Right hindlimb (tissue), 1 donor: ENCODE measurements at places on chromosomes 11 and 22.

GRCh38 chr11:119081682-119082260, 2.9 kb upstream of the HMBS start:
- no peak for DNase-seq

GRCh38 chr11:69160296-69161116, 4.8 kb downstream of the SMIM38 start:
- no peak for DNase-seq

GRCh38 chr11:1759151-1759850, 4.4 kb downstream of the CTSD start:
- DNase-seq, result no peak

- DNase-seq, result no peak
These were observed 8.4 kb downstream of the APOL4 start for GRCh38 chr22:36193171-36193570.

DNA sequence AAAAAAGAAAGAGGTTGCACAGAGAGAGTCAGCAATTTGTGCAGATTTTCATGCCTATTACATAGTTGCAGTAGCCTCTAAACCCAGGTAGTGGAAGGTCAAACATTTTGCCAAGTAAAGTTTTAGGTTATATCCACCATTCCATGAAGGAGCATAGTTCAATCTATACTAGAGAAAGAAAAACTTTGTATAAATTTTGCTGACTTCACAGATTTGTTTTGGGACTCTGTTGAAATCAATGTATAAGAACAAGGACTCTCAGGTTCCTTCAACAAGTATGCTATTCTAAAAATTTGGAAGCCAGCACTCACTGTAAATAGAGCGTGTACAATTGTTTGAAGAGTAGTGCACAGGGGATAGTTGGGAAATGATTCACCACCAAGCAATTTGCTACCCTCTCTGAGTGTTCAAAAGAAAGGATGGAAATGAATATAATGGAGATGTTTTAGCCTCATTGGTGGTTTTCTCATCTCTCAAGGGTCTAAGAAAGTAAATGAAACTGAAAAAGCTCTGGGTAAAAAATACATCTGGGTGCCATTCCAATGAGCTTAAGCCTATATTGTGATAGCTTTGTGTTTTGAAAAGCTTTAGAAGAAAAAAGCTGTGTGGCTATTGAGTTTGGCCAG, 508.4 kb upstream of the LUZP2 start:
- DNase-seq, result no peak

DNA sequence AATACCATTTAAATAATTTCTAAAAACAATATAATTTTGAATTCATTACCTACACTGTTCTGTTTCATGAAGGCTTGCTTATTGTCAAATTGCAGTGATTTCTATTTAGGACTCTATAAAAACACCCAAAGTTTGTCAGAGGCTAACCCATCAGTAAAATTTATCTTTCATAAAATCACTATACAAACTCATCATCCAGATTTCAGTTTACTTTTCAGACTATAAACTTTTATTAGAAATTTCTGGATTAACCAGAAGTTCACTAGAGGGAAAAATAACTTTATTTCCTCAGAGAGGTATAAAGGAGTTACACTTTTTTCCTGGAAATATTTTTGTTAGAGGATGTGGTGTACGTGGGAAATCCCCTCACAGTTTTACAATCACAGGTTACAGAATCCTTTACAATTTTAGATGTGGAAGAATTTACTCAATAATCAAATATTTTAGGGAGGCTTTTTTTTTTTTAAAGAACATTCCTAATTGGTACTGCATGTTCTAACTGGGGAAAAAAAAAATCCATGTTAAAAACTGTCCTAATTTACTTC, 176.7 kb downstream of the SWAP70 start:
- no peak for DNase-seq

DNA sequence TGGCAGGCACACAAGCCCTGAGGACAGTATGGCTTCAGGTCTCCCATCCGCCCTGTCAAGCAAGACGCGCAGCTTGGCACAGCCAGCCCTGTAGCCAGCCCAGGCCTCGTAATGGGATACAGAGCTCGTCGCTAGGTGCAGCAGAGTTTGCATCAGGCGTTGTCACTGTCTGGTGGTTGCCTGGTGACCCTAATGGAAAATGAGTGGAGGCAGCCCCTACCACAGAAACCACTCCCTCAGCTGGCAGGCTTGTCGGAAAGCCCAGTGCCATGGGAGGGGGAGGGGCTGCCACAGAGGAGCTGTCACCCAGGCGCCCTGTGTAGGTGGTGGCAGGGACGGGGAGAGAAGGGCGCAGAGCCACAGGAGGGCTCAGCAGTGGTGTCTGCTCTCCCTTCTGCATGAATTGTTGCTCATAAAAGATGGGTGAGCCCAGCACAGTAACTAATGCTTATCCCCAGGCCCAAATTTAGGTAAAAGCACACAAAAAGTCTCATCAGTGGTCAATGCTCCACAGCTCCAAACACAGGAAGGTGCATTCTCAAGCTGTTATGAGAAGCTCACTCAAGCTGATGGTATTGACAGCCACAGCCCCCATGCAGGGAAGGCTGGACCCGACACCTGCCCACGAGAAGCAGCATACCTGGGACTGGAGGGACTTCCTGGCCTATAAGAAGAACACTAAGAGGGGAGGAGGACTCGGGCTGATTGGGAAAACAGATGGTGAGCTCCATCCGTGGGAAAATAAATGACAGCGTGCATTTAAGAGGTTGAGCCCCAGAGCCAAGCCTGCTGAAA, 164.6 kb downstream of the ETS1 start:
- peak; percentile 74 for DNase-seq

- DNase-seq, result no peak
These were observed 936.7 kb downstream of the BRD1 start for GRCh38 chr22:48890693-48891554.

- DNase-seq, result no peak
These were observed 7.9 kb downstream of the HSD17B12 start for GRCh38 chr11:43688394-43688793.

DNA sequence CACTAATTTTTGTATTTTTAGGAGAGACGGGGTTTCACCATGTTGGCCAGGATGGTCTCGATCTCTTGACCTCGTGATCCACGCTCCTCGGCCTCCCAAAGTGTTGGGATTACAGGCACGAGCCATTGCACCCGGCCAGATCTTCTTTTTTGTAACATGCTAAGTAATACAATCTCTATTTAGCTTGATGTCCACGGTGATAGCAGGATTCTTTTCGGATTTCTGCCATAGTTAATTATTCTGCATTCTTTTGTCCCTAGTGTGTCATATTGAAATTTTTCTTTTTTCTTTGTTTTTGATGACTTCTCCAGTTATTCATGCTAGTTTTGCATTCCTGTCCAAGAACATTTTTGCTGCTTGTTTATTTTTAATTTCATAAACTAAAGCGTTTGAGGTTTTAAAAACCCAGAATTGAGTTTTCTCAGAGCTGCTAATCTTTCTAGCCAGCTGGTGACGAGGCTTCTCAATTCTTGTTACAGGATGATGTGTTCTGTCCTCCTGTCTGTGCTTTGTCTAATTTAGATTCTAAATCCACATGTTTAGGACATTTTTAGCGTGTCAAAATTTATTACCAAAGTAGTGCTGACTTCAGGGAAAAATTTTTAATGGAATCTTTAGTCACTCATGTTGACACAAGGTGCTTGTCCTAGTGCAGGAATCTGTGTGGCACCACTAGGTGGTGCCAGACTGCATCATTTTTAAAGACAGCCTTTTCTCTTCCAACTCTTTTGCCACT, 21.8 kb downstream of the NF2 start:
- DNase-seq, result peak; percentile 38

DNA sequence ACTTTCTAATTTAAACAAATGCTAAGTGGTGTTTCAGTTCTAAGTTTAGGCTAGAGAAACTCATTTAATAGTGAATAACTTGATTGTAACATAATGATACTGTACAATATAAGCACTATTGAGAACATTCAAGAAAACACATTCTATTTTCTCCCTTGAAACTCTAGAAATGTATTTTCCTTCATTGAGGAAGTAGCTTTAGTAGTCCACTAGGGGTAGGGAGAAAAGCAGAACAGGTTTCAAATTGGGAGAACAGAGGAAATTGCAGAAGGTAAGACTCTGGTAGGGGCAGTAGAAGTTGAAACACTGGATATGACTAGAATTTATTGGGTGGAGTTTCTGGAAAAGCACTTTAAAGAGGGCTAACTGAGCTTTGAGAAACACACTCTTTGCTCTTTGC, 31.6 kb upstream of the MPPED2 start:
- no peak for DNase-seq

DNA sequence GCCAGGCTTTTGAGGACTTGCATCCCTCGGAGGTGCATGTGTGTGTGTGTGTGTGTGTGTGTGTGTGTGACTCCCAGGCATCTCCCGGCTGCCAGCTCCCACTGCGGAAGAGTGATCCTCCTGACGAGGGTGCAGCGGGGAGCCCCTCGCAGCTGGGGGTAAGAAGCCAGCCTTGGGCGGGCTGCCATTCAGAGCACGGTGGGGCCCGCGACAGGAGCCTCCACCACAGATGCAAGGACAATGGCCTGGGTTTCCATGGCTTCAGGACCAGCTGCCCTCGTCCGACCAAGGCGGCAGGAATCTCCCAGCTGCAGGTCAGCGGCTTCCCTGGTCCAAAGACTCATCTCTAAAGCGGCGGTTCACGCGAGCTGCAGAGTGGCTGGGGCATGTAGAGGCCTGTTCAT, 908.5 kb downstream of the BRD1 start:
- no peak for DNase-seq

- DNase-seq, result peak; percentile 82
These were observed at the start of gene MDK for GRCh38 chr11:46381048-46381818. Gene MDK, plus strand, starts transcription at chr11:46381669. Its CDS starts 389 bp downstream, at chr11:46382058.

GRCh38 chr22:46031557-46031956, 54.6 kb upstream of the WNT7B start:
- no peak for DNase-seq

- no peak for DNase-seq
These were observed 79.8 kb upstream of the GRK3 start for GRCh38 chr22:25484521-25485315.

DNA sequence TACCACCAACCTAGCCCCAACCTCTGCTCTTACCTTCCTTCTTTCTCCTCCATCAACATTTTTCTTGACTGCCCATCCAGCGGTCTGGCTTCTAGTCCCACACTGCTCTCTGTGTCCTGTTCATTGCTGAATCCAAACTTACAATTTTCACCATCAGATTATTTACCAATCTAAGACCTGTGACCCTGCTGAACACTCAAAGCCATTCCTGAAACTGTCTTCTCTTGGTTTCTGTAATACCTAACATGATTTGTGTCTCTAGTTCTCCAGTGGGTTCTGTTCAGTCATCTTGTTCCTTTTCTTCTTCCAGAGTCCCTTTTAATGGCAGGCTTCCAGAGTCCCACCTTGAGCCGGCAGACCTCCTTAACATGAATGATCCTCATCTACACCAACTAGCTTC, 24.1 kb downstream of the RRAS2 start:
- DNase-seq, result no peak

GRCh38 chr11:67365736-67366444, 7.5 kb downstream of the CLCF1 start:
- peak; percentile 47 for DNase-seq

- DNase-seq, result no peak
These were observed 11.8 kb downstream of the ROBO3 start for GRCh38 chr11:124876818-124877630.

- DNase-seq, result no peak
These were observed 291.5 kb downstream of the SWAP70 start for GRCh38 chr11:9955391-9955790.

DNA sequence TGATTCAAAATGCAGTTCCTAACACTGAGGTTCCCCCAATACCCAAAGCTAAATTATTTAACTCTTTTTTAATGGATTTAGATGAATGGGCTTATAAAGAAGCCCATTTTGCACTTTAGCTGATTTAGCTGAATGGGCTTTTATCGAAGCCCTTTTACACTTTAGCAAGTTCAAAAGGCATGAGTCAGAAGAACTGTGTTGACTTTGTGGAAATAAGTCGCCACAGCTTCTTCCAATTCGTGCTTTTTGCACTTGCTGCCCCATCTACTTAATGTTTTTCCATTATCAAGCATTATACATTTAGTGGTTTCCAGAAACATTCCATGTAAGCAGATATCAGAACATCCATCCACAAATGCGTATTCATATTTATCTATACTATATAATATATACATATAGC, 20.5 kb upstream of the GRIA4 start:
- no peak for DNase-seq

DNA sequence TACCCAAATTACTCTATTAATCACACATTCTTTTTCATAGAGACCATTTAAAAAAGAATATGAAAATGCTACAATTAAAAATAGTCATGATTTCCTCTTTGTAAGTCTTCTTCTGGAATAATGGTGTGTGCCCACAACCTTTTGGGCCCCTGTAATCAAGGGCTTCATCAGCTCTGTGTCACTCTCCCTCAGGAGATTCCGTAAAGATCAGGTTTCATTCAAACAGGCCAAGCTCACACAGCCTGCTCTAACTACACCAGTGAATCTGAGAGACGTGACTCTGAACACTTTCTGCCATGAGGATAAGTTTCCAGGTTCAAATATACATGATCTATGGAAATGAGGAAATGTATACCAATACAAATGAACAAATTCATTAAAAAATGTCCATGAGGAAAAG, 9.5 kb downstream of the DRICH1 start:
- DNase-seq, result no peak

GRCh38 chr11:79481795-79482194, 41.0 kb upstream of the TENM4 start:
- no peak for DNase-seq

GRCh38 chr11:61331651-61332050, 1.3 kb downstream of the DDB1 start:
- DNase-seq, result no peak

DNA sequence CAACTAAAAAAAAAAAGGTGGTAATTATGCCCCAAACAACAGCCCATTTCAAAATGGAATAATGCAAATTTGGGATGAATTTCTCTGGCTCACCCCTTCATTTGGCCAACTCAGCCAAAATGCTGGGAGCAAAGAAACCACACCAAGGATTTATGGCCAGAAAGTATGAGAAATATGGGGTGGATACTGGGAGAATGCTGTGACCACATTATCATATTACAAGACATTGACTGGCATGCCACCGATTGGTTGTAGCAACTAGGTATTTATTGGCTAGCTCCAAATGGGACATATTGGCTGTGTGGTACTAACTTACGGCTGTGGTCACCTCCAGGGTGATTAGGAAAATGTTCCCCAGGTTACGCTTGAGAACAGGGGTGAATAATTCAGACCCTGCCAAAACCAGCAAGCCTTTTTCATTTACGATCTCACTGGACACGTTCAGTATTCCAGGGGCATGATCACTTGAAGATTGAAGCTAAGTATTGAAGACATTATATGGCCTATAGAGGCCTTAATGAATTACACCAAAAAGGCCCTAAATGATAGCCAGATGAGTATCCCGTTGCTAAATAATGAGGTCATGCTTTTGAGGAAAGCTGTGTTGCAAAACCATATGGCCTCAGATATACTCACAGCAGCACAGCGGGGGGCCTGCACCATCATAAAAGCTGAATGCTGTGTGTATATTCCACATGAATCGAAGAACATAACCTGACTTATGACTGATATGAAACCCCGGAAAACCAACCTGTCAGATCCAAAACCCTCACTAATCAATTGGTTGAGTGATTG, 3.8 kb upstream of the FDX1 start:
- no peak for DNase-seq

DNA sequence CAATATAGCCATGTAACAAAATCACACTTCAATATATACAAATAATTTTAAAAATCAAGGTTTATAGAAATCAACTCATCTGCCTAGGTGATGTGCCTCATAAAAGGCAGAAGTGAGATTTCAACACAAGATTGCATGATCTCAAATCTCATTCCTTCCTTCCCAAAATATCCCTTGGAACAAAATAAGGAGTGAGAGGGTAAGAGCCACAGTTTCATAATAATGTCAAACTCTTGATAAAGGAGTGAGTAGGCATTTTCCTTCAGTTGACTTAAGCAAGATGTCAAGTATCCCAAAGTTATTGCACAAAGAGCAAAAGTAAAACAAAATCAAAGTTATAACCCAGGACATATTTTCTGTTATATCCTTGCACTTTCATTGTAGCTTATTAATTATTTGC, 81.3 kb downstream of the C22orf31 start:
- no peak for DNase-seq
